Aorta (tissue), 5 donors: ENCODE measurements at places on chromosomes 1 and 21. TPM values are rescaled to one million over a fixed set of nuclear protein-coding genes. Genes with fewer than 3 reads are reported as not detected.

The CFAP410 gene
- 20.9 TPM for total RNA-seq

The CD84 gene
- 10.8 TPM for total RNA-seq

The MAGOH gene
- 26.7 TPM for total RNA-seq

The DENND4B gene
- 45.7 TPM for total RNA-seq

The GIPC2 gene
- 7.4 TPM for total RNA-seq

The FAM177B gene
- total RNA-seq = not detected

The GBP1 gene
- total RNA-seq = 43.8 TPM

The ST6GALNAC5 gene
- 9.8 TPM for total RNA-seq

The TNNT2 gene
- total RNA-seq = 0.36 TPM

The SLC5A9 gene
- 0.51 TPM for total RNA-seq

The GFI1 gene
- total RNA-seq = 1.1 TPM

The MMP23B gene
- 74.5 TPM for total RNA-seq
